Stimulated activated CD4-positive, alpha-beta T cell treated with anti-CD3 and anti-CD28 coated beads, Interleukin-4, amount 100 ng/mL, for 1 hour (primary cell): ENCODE measurements at places on chromosomes 2 and 18.
A peak's percentile ranks its signal among the peaks of the same experiment; 100 is the strongest.

GRCh38 chr18:56678836-56679565 lies 27.8 kb downstream of the WDR7 start:
- DNase-seq: no peak

DNA sequence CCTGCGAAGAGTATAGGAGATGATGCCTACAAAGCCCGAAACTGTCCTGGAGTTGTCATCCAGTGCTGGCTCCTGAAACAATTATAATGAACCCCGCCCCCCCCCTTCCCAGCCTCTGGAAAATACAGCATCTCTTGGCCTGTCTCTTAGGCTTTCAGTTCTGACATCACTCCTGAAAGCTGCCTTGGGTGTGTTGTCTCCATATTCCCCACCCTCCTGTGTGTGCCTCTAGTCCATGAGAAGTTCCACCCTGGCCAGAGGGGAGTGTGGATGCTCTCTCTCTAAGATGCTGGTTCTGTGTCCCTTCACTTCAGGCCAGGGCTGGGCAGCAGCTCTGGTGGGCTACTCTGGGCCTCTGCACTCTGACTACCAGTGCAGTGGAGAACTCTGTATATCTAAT lies 58.9 kb upstream of the TGFA start:
- no peak for DNase-seq

DNA sequence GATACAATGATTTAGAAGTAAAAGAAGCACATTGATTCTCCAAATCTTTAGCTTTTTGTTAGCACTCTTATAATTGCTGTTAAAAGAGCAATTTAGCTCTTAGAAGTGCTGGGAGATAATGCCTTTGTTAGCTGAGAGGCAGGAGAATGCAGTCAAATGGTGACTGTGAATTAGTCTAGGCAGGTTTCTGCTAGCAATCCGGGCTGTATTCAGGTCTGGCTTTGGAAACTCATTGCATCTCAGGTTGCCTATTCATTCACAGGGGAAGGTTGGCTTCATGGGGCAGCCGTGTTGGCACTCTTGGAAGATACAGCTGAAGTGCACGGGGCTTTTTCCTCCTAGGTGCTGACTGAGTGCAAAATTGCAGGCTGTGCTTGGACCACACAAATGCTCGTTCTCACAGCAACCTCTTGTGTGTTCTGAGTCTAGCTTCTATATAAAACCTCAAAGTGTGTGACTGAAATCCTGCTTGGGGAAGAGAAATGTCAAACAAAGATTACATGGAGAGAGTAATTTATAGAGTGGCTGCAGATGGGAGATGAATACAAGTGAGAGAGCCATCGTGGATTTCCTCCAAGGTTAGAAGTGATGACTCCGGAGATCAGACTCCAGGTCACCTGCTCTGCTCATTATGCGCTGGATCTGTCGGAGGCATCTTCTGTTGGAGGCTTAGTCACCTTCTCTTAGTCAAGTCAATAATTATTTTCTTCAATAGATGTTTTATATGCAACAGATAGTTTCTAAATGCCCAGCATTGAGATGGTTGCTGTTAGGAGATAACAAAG lies 167.8 kb downstream of the PMAIP1 start:
- DNase-seq: no peak

- no peak for DNase-seq
Measured at GRCh38 chr18:72993250-72993649, 125.5 kb upstream of the NETO1 start.

DNA sequence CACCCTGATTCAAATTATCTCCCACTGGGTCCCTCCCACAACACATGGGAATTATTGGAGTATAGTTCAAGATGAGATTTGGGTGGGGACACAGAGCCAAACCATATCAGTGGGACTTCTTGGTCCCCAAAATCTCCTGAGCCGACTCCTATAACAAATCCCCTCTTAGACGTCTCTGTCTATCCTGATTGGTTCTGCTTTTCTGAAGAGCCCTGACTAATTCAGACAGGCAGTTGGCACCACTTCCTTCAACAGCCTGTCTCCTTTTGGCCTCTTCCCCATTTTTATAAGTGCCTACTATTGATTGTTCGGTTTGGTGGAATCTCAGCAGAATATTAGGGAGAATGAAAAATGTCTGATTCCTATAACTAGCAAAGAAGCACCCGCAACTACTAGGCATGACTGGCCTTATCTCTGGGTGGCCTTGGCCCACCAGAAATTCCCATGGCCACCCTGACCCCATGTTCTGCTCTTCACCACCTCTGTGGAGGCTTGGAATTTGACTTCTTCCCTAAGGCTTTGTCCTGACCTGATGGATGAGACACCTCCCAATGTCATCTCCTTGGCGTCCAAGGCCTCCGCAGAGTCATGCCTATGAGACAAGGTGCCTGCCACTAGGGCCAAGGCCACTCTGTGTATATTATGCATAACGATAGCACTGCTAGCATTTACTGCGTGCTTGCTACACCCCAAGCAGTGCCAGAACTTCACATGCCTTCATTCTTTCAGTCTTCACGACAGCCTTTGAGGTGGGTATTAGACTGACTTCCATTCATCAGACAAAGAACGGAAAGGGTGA lies 218.9 kb upstream of the COPS8 start:
- DNase-seq: no peak

DNA sequence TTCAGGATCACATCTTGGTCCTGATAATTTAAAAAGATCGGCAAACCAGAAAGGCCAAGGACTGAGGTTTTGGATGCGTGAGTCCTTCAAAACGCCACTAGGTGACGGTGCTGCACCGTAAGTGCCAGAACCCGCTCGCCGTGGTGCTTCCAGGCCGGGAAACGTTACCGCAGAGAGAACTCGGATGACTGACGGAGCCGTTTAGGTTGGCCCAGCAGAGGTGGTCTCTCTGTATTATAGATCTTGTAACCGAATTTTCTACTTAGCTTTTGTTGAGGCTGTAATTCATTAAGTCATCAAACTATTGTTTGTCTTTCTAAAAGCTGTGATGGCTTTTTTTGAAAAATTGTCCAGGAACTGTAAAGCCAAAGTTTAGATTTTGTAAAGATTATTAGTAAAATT lies 39.8 kb upstream of the ADCYAP1 start:
- peak; percentile 63 for DNase-seq

DNA sequence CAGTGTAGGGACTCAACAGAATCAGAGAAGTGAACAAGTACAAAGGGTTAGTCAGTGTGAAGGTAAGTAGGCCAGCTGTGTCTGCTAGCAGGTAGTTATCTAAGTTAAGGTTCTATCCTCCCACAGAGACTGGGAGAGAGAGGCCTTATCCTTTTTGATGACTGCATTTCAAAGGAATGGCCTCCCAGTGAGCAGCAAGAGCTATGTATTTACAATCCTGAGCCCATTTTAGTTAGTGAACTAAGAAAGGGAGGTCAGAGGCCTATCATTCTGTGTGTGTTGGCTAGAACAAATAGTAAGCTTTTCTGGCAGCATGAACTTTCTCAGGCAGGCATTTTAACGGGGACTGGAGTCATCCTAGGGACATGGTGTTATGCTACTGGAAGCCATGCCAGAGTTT lies 182.9 kb downstream of the VWC2L start:
- no peak for DNase-seq
